ENCODE measurements at places on chromosomes 5 and 9. TPM values are rescaled to one million over a fixed set of nuclear protein-coding genes. Genes with fewer than 3 reads are reported as not detected.

Gene FYB1
- under 0.01 TPM for total RNA-seq

Gene ADAMTSL2
- total RNA-seq: not detected

Gene FGD3
- not detected for total RNA-seq

Gene SLC6A18
- total RNA-seq: not detected

Gene CYFIP2
- 15.1 TPM for total RNA-seq

Gene IFNA2
- total RNA-seq: not detected

Gene TAF1L
- total RNA-seq: not detected

Gene ADAMTS19
- 0.39 TPM for total RNA-seq

Gene NR2F1
- 5.9 TPM for total RNA-seq

Gene ATOSB
- 14.1 TPM for total RNA-seq

Gene AFAP1L1
- total RNA-seq: 8.2 TPM

Gene PCDHGB1
- total RNA-seq: 0.73 TPM

Gene ACOT12
- total RNA-seq: not detected

Gene LHX3
- total RNA-seq: not detected

Gene GPR151
- total RNA-seq: not detected

Gene FPGS
- total RNA-seq: 96.0 TPM

Gene CARTPT
- not detected for total RNA-seq

Gene SYK
- total RNA-seq: not detected

Gene STK32A
- 0.73 TPM for total RNA-seq

Gene SPEF2
- 3.3 TPM for total RNA-seq

Gene CBY3
- total RNA-seq: not detected

Gene HNRNPAB
- total RNA-seq: 91.9 TPM
